ENCODE measurements at places on chromosomes 4 and X.

DNA sequence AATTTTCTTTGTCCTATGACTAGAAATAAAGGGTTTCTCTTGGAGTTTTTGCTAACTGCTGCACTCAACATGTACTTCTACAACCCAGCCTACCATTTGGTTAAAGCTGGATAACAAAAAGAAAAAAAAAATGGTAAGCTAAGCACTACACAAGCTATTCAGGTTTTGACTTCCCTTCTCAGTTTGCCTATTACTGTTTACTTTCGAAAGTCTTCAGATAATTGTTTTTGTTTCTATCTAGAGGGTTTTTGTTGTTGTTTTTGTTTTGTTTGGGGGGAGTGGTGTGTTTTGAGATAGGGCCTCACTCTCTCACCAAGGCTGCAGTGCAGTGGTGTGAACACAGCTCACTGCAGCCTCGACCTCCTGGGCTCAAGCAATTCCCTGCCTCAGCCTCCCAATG, 46.6 kb downstream of the CLOCK start:
- no peak for DNase-seq

DNA sequence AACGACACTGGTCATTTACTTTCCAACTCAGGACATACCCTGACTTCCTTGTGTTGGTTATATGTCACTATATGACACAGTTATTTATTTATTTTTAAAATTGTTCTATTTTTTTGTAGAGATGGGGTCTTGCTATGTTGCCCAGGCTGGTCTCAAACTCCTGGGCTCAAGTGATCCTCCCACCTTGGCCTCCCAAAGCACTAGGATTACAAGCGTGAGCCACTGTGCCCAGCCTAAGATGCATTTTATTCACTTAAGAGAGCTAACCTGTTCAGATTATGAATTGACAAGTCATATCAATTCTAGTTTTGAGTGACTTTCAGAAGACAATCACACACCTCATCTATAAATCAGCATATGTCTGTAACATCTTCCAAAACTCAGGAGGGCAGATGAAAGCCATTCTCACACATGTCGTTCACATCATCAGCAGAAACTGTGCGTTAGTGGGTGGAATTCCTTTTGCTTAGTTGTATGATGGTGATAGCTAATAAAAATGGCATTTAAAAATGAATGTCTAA, 9.4 kb upstream of the RHOH start:
- DNase-seq, result no peak

- DNase-seq, result no peak
Measured at GRCh38 chr4:121973816-121974215, 22.0 kb upstream of the TRPC3 start.

- peak; percentile 86 for DNase-seq
Measured at GRCh38 chrX:112841114-112841819, 636 bp upstream of the AMOT start.

DNA sequence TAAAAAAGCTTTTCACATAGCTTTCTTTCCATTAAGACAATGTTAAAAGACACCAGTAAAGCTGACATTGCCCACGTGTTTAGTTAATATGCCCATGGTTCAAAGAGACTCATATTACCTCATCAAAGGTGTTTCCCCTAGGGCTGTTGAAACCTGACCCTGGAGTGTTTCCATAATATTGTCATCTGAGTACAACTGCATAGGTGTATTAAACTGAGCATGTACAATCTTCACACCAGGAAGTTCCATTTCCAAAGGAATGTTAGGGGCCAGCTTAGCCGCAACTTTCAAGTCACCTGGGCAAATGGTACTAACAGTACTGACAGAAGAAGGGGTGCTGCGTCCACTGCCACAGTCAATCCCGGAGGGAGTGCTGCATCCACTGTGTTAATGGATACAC, 27.1 kb downstream of the PDLIM3 start:
- peak; percentile 56 for DNase-seq

- DNase-seq, result no peak
Measured at GRCh38 chr4:53956454-53956853, 108.0 kb downstream of the CHIC2 start.

GRCh38 chrX:16589826-16590225, 60.1 kb upstream of the S100G start:
- DNase-seq, result no peak

DNA sequence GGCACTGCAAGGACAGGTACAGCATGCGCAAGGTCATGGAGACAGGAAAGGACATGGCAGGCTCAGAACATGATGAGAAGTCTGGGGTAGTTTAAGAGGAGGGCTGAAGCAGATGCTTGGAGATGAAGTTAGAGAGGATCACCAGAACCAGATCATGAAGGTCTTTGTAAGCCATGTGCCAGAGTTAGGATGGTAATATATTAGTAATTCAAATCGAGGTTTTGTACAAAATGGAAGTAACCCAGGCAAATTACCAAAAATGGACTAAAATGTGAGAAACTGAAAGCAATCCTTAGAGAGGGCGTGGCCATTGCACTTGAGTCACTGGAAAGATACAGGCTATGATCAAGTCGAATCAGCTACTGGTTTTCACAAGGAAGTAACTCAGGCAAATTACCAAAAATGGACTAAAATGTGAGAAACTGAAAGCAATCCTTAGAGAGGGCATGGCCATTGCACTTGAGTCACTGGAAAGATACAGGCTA, 13.5 kb downstream of the RXFP1 start:
- no peak for DNase-seq

- no peak for DNase-seq
Measured at GRCh38 chrX:48945517-48946348, 11.7 kb downstream of the OTUD5 start.
